NCI-H1092 treated with DMSO at 0.1 percent for 48 hours (cell line): ENCODE measurements at places on chromosomes 4 and X.

GRCh38 chr4:5409972-5410618, 298.3 kb downstream of the EVC2 start:
- DNase-seq = no peak

GRCh38 chrX:30590368-30590767, 12.8 kb upstream of the TASL start:
- no peak for DNase-seq

DNA sequence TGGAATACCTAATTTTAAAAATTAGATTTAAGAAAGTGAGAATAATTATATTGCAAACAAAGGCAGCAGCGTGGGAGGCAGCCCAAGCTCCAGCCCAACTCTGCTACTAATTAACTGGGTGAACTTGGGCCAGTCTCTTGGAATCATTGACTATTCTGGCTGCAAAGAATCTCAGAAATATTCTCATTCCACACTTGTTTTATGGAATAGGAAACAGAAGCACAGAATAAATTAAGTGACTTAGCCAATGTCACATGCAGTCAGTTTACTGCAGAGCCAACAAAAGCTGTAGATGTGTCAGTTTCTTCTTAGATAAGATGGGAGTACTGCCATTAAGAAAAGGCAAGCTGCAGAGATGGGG, 132.6 kb upstream of the FAM9B start:
- no peak for DNase-seq

- DNase-seq = no peak
Observed at GRCh38 chr4:7417639-7418038, 17.1 kb downstream of the PSAPL1 start.

DNA sequence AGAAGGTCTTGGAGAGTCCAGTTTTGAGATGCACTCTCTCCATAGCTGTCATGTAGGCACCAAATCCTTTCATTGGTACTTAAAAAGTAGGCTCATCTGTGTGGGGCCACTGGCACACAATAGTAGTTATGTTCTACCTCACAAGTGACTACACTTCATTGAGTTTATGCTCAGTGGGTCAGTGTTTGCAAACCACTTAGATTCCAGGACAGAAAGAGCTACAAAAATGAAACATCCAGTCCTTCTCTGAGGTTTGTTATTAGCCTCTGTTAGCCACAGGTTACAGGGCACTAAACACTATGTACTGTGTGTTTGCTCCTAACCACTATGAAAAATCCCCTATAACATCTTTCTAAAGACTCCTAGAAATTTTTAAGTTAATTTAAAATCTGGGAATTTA, 13.8 kb downstream of the RAB28 start:
- DNase-seq = no peak

- no peak for DNase-seq
Observed at GRCh38 chrX:10649265-10649664, 28.9 kb upstream of the MID1 start.
